ENCODE measurements at places on chromosomes 7 and 10.

GRCh38 chr7:123492485-123492884, 41.9 kb downstream of the IQUB start:
- DNase-seq: no peak

- no peak for DNase-seq
Observed at GRCh38 chr10:89468191-89468965, 54.0 kb downstream of the IFIT5 start.

- no peak for DNase-seq
Observed at GRCh38 chr7:11779864-11780674, 51.9 kb downstream of the THSD7A start.

GRCh38 chr7:38801786-38802185, 107.2 kb downstream of the VPS41 start:
- DNase-seq: no peak

DNA sequence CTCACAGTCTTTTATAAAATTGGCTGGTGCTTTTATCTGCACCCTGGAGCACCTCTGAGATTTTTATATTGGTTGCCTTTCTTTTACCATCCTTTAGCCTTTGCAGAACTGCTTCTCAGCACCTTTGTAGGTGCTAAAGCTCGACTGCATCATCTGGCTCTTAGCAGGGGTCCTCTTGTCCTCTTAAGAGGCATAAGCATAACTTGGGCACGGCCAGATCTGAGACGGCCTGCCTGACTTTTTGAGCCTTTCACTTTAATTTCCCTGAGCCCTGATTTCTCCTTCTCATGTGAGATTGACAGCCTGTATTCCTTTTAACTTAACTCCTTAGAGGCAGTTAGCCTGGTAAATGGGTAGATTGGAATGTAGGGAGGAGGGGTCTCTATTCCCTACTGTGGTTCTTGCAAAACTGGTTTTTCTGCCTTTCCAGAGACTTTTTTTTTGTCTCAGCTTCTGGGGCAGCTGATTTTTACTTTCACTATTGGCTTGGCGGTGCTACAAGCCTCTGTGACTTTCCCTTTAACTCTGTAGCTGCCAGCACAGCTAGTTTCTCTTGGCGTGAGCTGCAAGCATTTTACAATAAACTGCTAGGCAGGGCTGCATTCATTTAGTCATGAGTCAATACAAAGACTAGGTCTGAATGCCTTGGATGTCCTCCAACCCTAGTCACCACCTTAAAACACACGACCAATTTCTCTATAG, 24.0 kb downstream of the ZPBP start:
- DNase-seq: no peak

DNA sequence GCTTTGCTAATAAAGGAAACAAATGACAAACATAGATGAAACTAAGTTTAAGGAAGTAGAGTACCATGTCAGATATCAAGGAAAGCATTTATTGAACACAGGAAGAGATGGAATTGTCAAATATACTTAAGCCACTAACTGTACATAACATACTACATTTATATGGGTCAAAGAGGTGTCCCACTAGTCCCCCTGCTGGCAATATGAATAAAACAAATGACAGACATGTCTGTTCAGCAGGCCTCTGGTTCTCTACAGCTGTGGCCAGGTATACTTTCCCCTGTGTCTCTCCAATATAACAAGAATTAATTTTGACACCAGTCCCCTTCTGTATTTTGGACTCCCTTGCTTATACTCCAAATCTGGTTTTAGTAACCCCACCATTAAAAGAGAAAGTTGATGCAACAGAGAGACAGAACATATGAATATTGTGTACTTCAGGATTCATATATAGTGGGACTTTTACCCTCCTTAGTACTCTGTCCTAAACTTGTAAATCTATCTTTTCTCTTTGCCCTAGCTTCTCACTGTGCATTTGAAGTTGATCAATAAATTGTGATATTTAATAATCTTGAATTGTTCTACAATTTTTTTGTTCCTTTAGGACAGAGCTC, 42.9 kb downstream of the CD36 start:
- DNase-seq: no peak

DNA sequence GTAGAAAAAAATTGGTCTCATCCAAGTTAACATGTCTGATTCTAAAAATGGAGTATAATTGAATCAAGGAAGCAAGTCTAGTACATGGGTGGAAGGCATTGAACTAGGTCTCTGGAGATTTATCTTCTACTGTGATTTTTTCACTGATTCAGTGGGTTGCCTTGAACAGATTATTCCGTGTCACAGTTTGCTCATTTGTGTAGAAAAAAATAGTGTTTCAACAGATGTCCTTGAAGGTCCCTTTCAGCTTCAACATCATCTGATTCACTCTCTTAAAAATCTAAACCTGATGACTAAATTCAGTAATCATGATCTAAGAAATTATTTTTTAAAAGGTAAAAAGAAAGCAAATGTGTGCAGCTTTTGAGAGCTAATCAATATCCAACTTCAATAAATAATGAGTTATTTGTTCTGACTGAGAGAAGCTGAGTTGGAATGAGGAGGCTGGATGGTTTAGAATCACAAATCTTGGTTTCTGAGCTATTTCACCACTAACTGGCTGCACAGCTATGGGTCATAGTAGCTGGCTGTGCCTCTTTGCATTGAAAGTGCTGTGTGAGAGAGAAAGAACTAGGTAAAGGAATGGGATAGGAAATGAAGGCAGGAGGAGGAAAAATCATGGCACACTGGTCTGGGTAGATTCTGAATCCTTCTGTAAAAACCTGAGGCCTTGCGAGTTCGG, 221.5 kb upstream of the MDFIC start:
- DNase-seq: no peak

- DNase-seq: no peak
Observed at GRCh38 chr10:14071956-14072355, 258.8 kb downstream of the FRMD4A start.

DNA sequence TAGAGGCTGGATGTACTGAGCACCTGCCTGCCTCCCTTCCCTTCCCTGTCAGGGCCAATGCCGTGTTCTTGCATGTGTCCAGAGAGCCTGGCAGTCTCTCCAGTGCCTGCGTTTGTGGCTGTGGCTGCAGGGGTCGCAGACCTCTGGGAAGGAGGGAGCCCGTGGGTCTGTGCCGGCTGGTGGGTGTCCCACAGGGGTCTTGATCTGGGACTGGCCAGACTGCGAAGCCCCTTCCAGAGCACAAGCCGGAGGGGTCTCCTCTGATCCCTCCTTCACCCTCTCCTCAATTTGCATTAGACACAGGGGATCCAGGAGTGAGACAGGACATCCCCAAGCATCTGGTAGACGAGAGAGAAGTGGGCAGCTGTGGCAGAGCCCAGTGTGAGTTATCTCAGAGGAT, 199.2 kb downstream of the ADARB2 start:
- no peak for DNase-seq

GRCh38 chr7:26439521-26440232, 148.0 kb downstream of the SNX10 start:
- DNase-seq: no peak

DNA sequence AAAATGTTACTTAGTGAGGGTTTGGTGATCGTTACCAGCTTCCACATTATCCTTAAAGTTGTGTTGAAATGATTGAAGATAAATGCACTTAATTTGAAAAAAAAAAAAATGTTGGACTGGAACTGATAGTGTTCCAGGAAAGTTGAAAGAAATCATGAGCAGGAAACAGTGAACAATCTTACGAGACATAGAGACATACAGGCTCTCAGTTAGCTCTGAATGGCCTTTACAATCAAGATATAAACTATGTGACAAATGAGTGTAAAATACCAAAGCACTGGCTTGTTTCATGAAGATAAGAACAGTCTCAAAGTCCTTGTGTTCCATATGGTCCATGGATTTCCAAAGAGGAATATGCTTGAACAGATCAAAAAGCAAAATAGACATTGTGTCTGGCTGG, 430.1 kb upstream of the ETV1 start:
- no peak for DNase-seq

DNA sequence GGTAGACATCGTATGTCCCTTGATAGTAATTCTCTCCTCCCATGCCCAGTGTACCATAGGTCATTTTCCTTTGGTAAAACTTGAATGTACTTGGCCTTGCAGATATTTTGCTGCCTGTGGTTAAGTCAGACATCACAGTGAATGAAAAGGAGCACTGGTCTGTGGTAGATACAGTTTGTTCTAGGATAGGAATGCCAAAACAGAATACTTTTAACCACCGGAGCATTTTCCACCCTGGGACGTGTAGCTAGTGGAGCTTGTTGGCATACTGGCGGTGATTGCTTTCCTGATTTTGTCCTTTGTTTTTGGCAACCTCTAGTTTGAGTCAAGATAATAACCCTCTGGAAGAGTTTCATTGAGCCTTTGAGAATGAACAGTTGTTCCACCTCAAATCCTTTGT, 92.0 kb upstream of the BMPER start:
- DNase-seq: no peak

- no peak for DNase-seq
Observed at GRCh38 chr10:15163253-15163828, 5.2 kb downstream of the NMT2 start.

DNA sequence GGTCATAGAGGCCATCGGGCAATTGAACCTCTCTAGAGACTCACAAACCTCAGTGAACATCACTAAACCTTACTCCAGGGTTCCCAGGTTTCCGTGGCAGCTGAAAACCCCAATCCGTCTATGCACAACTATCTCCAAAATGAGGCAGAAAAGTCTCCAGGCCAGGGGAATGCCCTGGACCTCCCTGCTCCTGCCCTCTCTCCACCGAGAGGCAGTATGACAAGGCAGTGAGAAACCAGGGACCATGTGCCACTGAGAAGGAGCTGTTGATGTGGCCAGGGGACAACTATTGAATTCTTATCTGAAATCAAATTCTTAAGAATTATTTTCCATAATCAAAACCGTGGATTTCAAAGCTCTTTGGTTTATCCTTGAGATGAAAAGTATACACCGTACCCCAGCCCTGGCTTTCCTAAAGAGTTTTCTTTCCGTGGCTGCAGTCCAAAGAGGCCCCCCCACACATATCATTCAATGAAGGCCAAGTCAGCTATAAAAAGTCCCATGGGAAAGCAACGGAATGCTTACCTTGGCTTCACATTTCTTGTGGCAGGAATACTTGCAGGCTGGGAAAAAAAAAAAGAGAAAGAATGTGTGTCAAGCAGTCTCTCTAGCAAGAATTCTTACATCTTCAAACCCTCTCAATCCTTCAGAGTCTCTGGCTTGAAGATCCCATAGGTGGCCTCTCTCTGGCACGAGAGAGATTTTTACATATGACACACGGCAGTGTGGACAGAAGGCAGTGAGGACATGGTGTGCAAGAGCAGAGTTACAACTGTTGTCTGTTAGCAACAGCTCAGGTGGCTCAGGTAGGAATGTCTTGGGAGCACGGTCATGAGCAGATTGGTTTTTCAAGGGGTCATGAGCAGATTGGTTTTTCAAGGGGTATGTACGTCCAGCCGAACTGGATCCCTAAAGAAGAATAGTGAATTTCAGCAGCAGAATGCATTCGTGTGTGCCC, 75.2 kb downstream of the TNS3 start:
- DNase-seq: no peak

- DNase-seq: no peak
Observed at GRCh38 chr7:66952343-66953043, 31.5 kb downstream of the TMEM248 start.

DNA sequence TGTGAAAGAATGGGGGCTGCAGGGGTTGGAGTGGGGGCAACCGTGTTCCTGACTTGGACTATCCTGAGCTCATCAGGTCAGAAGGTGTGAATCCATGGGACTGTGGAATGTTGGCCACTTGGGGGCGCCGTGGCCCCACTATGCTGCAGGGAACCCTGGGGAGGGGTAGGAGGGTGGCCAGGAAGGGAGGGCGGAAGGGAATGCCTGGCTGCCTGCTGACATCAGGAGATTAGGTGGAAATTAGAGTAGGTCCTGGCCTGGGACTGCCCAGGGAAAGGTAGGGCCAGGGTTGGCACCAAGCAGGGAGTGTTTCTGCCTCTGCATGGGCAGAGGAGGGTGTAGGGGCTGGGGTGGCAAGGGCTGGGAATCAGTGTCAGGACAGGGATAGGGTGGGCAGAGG, 65.8 kb upstream of the PRSS58 start:
- no peak for DNase-seq

DNA sequence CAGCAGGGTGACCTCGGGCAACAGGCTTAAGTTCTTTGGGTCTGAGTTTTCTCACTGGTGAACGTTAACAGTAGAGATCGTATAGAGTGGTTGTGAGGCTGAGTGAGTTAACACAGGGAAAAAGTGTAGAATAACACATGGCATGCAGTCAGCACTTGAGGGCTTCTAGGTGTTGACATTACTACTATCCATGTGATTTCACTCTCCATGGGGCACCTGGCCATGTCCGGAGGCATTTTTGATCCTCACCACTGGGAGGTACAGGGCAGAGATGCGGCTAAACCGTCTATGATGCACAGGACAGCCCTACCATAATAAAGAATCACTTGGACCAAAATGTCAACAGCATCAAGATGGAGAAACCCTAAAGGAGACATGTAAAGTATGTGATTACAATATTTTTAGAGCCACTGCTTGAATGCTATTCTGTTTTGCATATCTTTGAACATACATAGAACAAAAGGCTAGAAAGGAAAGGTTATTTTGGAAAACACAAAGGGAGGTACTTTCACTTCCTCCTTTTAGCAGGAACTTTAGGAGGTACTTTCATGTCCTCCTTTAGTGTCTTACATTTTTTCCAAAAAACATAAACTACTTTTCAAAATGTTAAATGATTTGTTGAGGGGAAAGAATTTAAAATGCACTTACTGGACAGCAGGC, 44.3 kb downstream of the NOD1 start:
- no peak for DNase-seq

DNA sequence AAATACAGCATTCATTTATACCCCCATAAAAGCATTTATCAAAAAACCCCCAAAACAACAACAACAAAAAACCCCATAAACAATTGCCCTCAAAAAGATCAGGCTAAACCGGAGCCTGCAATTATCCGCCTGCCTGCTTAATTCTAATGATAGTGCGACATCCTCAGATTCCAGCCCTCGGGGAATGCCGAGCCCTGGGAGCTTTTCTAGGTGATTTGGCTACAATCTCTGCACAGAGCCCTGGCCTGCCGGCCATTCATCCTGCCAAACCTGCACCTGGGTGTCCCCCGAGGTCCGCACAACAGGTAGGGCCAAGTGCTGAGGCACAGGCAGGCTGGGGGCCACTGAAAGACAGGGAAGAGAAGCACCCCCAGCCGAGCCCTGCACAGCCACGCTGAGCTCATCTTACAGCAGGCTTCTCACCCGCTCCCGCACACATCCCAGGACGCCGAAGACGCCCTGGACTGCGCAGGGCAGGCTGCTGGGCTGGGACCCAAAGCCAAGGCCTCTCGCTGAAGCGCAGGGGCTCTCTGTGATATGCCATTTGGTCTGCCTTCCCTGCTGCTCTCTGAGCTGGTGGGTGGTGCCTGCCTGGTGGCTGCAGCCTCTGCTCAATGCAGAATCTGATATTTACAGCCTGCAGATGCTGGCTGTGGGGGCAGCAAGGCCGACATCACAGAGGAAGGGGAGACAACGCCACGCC, 57.5 kb downstream of the CAMK2B start:
- no peak for DNase-seq

DNA sequence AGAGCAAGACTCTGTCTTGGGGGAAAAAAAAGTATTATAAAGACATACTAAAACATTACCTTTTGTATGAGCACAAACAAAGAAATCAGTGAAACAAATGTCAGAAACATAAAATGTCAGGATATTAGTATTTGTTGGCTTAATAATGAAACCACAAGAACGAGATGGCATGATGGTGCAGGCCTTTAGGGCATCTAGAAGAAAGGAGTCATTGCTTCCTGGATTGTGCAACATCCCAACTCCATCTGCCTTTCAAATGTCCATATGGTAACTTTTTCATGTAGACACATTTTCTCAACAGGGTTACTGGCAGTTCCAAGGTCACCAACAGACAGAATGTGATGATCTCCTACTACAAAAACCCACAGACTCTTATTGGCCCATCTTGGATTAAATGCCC, 96.6 kb downstream of the ZNF248 start:
- no peak for DNase-seq
